ENCODE measurements at places on chromosomes 5 and 9.
A peak's percentile ranks its signal among the peaks of the same experiment; 100 is the strongest.

DNA sequence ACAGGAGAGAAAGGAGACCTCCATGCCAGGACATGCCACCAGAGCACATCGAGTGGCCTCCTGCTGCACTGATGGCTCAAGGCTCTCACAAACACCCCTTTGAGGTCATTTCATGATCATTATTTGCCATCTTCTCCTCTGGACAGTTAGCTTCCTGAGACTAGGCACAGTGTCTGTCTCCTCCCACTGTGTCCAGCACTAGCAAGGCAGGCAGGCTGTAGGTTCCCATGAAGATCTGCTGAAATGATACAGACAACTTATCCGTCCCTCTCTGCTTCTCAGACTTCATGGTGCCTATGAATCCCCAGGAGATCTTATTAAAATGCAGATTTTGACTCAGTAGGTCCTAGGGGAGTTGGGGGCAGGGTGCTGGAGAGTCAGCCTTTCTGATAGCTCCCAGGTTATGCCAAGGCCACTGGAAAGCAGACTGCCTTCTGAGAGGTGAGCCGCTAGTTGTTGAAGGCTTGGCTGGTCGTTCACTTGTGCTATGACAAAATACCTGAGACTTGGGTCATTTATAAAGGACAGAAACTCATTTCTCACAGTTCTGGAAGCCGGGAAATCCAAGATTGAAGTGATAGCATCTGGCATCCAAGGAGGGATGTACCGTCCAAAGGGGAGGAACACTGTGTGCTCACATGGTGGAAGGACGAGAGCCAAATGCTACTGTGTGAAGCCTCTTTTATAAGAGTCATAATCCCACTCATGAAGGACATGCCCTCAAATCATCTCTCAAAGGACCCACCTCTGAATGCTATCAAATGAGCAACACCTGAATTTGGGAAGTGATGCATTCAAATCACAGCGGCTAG, 183.4 kb downstream of the SPOCK1 start:
- no peak for DNase-seq

- no peak for DNase-seq
These were observed 2002.9 kb downstream of the MAT2B start for GRCh38 chr5:165508286-165508685.

DNA sequence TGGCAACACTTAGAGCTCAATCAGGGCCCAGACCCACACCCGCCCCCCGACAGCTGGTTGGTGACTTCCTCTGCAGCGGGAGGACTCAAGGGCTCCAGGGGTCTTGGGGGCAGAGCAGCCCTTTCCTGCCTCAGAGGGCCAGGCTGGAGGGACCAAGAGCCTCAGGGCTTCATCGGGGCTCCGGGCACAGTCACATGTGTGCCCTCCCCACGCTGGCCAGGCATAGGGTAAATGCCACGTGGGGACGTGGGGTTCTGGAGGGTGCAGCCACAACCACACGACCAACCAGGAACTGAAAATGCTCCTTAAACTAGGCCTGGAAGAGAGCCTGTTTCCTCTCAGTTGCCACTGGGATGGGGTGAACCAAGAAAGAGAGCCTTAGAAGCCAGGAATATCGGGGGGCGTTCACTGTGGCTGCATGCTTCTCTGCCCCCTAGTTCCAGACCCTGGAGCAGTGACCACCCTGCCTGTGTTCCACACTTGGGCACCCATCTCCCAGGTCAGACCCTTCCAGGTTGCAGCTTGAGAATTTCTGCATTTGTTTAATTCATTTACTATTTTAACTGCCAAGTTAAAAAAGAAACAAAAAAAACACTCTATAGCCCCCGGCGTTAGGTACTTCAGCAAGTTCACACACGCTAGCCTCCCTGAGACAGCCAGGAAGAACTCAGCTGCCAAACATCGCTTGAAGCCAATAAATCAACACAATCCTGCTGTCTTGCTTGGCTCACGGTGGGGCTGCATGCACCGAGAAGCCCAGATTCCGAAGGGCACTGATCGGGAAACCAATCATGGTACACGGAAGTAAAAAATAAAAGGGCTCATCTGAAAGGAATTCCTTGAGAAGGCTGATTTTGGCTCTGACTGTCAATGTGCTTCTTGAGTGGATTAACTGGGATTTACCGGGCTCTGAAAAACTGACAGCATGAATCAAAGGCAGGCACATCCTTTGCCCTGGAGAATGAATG, 56.1 kb upstream of the PHYKPL start:
- no peak for DNase-seq

- peak; percentile 40 for DNase-seq
These were observed 1.3 kb downstream of the GADD45G start for GRCh38 chr9:89606049-89606623.

- DNase-seq = no peak
These were observed 13.8 kb downstream of the DNAJC18 start for GRCh38 chr5:139425497-139425896.

DNA sequence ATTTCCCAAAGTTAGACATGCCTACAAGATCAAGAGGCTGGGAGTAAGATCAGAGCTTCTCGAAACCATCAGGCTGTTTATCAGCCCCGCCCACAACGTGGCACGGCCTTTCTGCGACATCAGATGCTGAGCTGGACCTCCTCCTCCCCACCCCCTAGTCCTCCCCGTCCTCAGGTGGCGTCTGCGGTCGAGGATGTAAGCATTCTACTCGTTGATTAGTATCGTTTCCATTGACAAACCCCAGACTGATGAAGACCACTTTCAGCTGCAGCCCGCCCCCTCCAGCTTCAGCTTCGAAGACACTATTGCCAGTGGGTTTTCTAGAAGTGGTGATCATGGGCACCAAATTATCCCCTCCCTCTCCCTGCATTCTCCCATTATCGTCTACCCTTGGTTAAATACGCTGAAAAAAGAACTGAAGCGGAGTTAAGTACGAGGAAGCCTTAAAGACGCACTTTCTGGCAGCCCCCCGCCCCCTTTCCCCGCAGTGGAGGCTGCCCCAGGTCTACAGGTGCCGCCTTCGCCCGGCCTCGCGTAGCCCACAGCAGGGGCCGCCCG, 1.1 kb downstream of the PPIC start:
- no peak for DNase-seq

DNA sequence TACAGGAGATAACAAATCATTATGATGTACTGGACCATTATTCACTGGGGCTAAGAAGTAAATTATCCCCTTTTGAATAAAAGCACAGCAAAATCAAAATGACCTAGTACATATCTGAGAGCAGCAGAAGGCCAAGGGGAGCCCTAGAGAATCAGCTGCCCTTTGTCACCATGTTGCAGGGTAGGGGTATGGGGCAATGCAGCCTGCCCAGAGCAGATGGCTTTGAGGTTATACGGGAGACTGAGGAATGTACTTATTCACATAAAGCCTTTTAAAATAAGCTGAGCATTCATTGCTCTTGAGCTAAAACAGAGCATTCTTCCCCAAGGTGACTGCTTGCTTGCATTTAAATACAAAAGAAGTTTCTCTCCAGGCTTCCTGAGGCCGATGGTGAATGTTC, 2.6 kb upstream of the TNFAIP8 start:
- no peak for DNase-seq

DNA sequence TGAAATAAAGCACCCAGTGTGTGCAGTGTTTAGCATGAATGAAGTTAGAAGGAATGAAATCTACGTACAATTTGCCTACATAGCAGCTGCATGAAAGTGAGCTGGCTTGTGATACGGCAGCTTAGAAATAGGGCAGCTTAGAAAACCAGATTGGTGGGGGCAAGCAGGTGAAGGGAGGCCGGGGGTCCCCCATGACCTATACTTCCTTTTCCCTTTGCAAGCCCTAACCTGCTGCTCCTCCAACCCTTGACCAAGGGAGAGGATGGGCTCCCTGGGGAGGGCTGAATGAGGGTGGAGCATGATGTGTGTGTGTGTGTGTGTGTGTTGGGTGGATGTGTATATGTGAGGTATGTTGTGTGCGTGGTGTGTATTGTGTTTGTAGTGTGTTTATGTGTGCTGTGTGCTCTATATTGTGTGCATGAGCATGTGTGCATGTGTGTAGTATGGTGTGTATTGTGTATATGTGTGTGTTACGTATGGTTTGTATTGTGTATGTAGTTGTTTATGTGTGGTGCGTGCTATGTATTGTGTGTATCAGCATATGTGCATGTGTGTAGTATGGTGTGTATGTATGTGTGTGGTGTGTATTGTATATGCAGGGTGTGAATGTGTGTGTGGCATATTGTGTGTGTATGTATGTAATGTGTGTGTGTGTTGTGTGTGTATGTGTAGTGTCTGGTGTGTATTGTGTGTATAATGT, 72.1 kb downstream of the TENT4A start:
- DNase-seq = no peak

- no peak for DNase-seq
These were observed 95.8 kb upstream of the ADAMTS16 start for GRCh38 chr5:5044247-5044840.

GRCh38 chr9:6502399-6502798, 89.4 kb downstream of the UHRF2 start:
- no peak for DNase-seq

- DNase-seq = peak; percentile 99
These were observed at the start of gene HSPB3 for GRCh38 chr5:54455413-54456157. Gene HSPB3 (plus strand): TSS chr5:54455699. CDS start chr5:54455790, 91 bp downstream.

DNA sequence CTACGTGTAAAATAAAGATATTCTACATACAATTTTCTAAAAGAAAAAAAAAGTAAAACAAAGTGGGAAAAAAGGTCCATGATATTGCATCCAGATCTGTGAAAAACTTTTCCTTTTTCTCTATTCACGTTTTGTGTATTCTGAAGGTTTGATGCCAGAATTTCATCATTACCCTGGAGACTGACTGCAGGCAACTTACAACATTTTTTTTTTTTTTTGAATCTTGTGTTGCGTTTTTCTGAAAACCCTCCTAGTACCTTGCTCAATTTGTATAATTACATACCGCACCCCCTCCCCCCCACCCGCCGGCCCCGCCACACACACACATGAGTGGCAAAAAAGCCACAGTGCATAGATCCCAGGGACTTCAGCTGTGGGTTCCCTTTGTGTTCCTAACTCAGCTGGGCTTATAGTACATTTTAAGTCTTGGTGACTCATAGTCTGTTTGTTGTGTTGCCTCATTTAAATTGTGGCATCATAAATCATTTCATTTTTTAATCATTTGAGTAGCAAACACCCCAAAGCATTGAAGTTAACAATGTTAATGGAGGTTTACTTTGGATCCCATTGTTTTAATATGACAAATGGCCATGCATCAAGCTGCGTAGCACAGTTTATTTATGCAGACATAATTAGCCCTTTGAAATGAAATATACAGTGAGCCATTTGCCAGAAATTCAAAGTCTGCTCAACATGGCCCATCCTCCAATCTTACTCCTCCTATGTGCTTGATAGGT, 36.0 kb downstream of the PRDM6 start:
- peak; percentile 25 for DNase-seq

GRCh38 chr5:176391999-176392398, 3.4 kb downstream of the HIGD2A start:
- no peak for DNase-seq

- no peak for DNase-seq
These were observed 311.0 kb downstream of the AGTPBP1 start for GRCh38 chr9:85430659-85431338.

DNA sequence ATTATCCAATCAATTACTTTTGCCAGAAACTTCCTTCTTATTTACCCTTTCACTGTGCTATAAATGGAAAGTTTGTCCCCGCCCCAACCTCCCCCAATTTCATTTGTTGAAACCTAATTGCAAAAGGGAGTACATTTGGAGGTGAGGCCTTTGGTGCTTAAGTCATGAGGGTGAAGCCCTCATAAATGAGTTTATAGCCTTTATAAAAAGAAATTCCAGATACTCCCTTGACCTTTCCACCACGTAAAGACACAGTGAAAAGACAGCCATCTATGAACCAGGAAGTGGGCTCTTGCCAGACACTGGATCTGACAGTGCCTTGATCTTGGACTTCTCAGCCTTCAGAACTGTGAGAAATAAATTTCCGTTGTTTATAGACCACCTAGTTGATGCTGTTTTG, 82.3 kb downstream of the NUDT12 start:
- no peak for DNase-seq

DNA sequence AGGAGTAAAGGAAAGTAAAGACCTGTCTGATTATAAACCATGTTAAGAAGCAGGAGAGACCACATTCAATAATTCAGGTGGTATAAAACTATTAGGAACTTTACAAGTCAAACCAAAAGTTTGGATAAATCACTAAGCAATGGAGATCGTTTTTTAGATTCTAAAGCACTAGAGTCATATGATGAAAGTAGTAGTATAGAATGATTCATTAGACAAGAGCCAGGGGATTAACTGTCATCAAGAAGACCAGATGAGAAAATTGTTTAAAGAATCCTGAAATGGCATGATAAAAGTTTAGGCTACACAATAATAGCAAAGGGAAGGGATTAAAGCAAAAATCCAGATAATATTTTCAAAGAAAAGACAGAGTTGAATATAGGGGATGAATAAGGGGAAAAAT, 12.9 kb upstream of the CARNMT1 start:
- no peak for DNase-seq

DNA sequence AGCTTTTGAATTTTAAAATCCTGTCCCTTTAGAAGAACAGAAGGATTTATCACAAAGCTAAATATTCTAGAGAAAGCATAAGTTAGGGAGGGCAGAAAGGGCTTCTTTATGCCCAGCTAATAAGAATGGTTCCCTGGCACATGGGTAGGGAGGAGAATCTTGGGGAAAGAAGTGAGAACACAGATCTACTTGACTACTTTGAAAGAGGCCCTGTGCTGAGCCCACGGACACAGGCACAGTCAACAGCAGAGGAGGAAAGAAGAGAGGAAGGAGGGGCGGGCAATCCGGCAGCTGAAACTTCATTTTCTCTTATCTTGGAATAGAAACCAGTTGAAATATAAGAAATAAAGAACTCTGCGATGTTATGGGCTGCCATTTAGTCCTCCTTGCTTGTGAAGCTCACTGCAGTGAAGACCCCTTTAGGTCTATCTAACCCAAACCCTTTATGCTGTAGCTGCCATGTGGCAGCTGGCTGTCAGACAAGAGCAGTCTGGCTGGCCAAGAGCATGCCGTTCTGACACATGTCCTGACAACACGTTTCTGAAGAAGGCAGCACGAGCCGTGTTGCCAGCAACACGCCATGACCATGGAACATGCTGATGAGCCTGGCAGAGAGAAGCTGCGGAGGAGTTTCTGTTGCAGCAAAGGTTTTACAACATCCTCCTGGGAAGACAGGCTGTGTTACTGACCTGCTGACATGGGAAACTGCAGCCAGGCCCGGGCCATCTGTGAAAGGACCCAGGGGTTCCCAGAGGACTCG, 34.2 kb downstream of the ABLIM3 start:
- no peak for DNase-seq

DNA sequence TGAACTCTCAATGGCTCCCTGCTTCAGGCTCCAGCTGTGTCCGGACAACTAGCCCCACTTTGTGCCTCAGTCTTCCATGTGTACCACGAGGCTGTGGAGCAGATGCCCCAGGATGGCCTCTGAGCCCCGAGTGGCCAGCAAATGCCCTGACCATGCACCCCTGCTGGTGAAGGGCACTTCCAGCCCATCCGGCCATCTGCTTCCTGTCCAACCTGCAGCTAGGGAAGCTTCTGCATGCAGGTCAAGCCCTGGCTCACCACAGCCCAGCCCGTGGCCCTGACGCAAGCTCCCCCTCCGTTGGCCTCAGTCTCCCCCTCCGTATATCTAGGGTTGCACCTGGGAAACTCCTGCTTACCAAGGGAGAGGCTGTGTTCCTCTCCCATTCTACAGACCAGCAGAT, 4.8 kb downstream of the NINJ1 start:
- no peak for DNase-seq
